ENCODE measurements at places on chromosomes 3 and 15. TPM values are rescaled to one million over a fixed set of nuclear protein-coding genes. Genes with fewer than 3 reads are reported as not detected.

Gene IL16
- 22.0 TPM for total RNA-seq

Gene P2RY14
- 3.6 TPM for total RNA-seq

Gene TRIM42
- total RNA-seq, result not detected

DNA sequence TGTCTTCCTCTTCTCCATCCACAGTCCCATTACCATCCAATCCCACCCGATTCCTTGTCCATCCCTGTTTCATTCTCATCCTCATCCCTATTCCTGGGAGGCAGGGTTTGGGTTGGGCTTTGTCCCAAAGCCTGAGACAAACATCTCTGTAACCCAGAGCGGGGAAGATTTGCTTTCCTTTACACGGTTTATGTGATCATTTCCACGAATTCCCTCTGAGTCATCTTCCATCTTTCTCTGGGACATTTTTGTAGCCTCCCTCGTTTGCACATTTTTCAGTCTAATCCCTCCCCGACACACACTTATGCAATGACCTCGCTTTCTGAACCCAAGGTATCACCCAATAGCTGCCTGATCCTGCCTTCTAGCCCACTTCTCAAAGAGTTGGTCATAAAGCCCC is 22.8 kb downstream of the DUOX2 start:
- no peaks in the 10 kb centered on the region for H3K4me1 ChIP-seq
- no peak overlapping the region for H3K27ac ChIP-seq
- peaks cover 17% of the 10 kb centered on the region for H3K27me3 ChIP-seq
- no peak overlapping the region for H3K4me3 ChIP-seq

- H3K4me1 ChIP-seq, result no peaks in the 10 kb centered on the region
- H3K27ac ChIP-seq, result no peak overlapping the region
- H3K4me3 ChIP-seq, result no peak overlapping the region
- no peaks in the 10 kb centered on the region for H3K36me3 ChIP-seq
- no peaks in the 10 kb centered on the region for H3K27me3 ChIP-seq
- DNase-seq, result no peak
Observed at GRCh38 chr15:48888191-48888590, 10.3 kb downstream of the EID1 start.

- H3K27ac ChIP-seq, result no peak overlapping the region
- DNase-seq, result no peak
- H3K36me3 ChIP-seq, result no peaks in the 10 kb centered on the region
- H3K27me3 ChIP-seq, result no peaks in the 10 kb centered on the region
- H3K4me1 ChIP-seq, result no peaks in the 10 kb centered on the region
- no peak overlapping the region for H3K4me3 ChIP-seq
Observed at GRCh38 chr15:69603369-69604071, 150.9 kb downstream of the RPLP1 start.

- no peak for DNase-seq
- no peak overlapping the region for H3K4me3 ChIP-seq
- H3K4me1 ChIP-seq, result peaks cover 7% of the 10 kb centered on the region
Observed at GRCh38 chr3:107426223-107426622, 49.0 kb downstream of the CCDC54 start.

Gene MUC20
- total RNA-seq, result 20.3 TPM

GRCh38 chr3:155281912-155282311 is 11.6 kb downstream of the STRIT1 start:
- H3K27me3 ChIP-seq, result no peaks in the 10 kb centered on the region
- H3K4me3 ChIP-seq, result no peak overlapping the region
- H3K4me1 ChIP-seq, result no peaks in the 10 kb centered on the region
- DNase-seq, result no peak

- DNase-seq, result no peak
- H3K4me3 ChIP-seq, result no peak overlapping the region
- no peak overlapping the region for H3K27ac ChIP-seq
Observed at GRCh38 chr15:47484997-47485396, 232.3 kb upstream of the SEMA6D start.

DNA sequence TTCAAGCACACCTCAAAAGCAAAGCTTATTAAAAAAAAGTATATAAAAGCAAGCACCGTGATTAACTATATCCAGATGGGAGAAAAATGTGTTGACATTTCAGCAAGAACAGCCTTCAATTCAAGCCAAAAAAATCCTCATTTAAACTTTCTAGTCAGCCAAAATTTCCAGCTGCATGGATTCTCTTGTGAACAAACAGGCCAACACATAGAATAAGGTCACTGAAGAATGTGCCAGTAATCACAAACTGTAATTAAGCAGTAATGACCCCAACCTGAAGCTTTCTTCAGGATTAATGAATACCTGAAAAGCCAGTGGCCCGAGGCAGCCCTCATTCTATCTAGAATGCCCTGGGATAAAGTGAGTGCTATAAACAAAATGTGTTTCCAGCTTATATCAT is 130.7 kb upstream of the KCNMB2 start:
- H3K27ac ChIP-seq, result peak overlapping the region; percentile 45
- no peak overlapping the region for H3K4me3 ChIP-seq
- peak; percentile 43 for DNase-seq

- H3K27me3 ChIP-seq, result no peaks in the 10 kb centered on the region
- no peaks in the 10 kb centered on the region for H3K36me3 ChIP-seq
- H3K4me3 ChIP-seq, result no peak overlapping the region
- no peak for DNase-seq
- no peak overlapping the region for H3K27ac ChIP-seq
- no peaks in the 10 kb centered on the region for H3K4me1 ChIP-seq
Observed at GRCh38 chr3:187777331-187777941, 32.2 kb upstream of the BCL6 start.

Gene ARPP21
- not detected for total RNA-seq

Gene VIPR1
- total RNA-seq, result 60.7 TPM

DNA sequence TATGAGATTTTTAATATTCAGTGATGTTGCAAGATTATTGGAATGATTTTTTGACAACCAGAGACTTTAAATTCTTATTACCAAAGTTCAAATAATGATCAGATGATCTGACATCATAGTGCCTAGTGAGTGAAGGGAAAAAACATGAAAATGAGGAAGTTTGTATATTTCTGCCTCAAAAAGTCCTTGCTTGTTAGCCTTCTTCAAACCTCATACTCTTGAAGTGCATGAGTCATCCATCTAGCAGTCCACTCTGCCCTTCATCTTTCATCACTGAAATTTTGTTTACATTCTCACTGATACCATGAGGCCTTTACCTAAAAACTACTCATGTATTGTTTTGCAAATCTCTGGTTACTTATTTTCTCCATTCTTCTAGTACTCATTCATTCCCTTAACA is 23.9 kb upstream of the OR5H6 start:
- H3K36me3 ChIP-seq, result no peaks in the 10 kb centered on the region
- DNase-seq, result no peak
- H3K4me3 ChIP-seq, result no peak overlapping the region

Gene LRTM1
- total RNA-seq, result not detected

DNA sequence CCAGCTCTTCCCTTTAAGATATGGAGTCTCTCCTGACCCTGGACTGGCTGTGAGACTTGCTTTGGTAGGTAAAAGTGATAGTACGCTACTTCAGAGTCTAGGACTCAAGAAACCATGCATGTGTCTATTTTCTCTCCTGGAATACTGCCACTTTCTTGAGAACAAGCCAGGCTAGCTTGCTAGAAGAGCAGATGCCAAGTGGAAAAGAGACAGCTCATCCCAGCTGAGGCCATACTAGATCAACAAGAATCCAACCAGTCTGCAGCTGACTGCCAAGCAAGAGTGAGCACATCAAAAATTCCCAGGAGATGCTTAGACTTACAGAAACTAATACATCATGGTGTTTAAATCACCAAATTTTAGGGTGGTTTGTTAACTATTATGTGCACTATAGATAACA is 208.3 kb upstream of the RBMS3 start:
- no peak overlapping the region for H3K4me3 ChIP-seq
- H3K4me1 ChIP-seq, result no peaks in the 10 kb centered on the region
- no peaks in the 10 kb centered on the region for H3K36me3 ChIP-seq
- H3K27ac ChIP-seq, result no peak overlapping the region
- no peaks in the 10 kb centered on the region for H3K27me3 ChIP-seq
- no peak for DNase-seq

Gene AHSG
- total RNA-seq, result not detected

DNA sequence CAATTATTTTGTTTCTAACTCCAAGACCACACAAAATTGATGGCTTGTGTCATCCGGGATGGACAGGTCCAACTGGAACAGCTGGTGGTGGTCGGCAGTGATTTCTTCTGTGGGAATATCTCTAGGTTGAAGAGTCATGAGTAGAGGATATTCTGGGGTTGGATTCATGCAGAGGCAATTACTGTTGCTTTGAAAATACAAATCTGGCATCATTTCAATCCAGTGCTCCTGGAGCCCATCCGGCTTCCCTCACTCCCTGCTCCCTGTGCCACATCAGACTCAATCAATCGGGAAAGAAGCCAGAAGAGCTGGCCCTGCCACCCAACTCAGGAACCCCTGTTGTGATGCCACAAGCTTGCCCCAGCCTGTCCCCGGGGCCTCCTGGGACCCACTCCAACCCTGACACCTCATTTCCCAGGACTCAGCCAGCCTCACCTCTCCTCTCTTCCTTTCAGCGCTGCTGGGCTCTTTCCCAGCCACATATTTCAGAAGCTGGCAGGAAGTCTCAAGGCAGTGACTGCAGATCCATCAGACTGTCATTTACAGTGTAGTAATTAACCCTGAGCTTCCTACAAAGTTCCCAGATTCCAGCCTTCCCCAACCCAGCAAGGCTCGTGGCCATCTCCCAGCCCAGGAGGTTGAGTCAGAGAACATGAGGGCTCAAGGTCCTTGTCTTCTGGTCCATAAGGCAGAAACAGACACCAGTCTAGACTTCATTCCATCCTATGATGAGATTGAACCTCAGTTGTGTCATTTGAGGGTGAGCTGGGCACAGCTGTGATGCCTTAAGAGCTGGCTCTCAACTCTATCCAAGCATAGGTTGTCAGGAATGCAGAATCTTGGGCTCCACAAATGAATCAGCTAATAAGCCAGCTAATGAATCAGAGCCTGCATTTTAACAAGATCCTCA is 114.0 kb downstream of the FAM174B start:
- H3K4me1 ChIP-seq, result no peaks in the 10 kb centered on the region
- H3K36me3 ChIP-seq, result no peaks in the 10 kb centered on the region
- DNase-seq, result peak; percentile 43
- no peak overlapping the region for H3K27ac ChIP-seq

Gene NECTIN3
- 24.9 TPM for total RNA-seq

Gene KIF23
- total RNA-seq, result 15.4 TPM

- no peaks in the 10 kb centered on the region for H3K36me3 ChIP-seq
- no peak overlapping the region for H3K27ac ChIP-seq
- H3K4me1 ChIP-seq, result no peaks in the 10 kb centered on the region
- H3K4me3 ChIP-seq, result no peak overlapping the region
- no peaks in the 10 kb centered on the region for H3K27me3 ChIP-seq
Observed at GRCh38 chr3:1183320-1184048, 90.7 kb downstream of the CNTN6 start.

DNA sequence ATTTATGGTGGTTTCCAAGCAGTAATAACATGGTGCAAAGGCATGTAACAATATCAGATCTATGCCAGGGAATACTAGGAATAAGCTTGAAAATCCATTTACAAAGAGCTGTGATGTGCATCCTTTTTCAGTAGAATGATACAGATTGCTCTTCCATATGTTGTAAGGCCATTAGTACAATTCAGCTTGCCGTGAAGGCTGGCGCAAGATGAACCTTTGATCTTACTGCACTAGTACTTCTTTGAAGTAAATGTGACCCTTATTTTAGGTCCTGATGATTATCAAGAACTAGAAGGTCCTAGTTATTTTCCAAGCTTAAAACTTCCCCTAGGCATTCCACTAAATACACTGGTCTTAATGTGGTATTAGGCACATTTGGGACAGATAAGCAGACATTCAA is 210.1 kb upstream of the CD96 start:
- no peaks in the 10 kb centered on the region for H3K4me1 ChIP-seq
- H3K27ac ChIP-seq, result no peak overlapping the region
- H3K36me3 ChIP-seq, result no peaks in the 10 kb centered on the region
- DNase-seq, result no peak

DNA sequence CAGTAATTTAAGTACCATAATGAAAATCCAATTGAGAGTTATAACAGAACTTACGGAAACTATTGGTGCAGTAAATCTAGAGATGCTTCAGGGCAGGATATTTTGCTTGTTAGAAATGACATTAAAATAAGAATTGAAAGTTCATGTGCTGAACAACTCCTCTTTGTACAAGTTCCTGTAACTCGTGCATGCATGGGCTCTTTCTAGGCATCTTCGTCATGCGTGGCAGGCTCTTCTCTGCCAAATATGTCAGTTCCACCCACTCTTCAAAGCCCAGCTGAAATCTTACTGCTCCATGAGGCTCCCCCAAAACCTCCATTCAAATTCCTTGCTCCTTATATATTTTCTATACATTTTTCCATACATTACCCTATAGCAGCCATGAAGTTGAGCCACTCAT is 48.7 kb downstream of the FBN1 start:
- no peak overlapping the region for H3K27ac ChIP-seq
- H3K4me3 ChIP-seq, result no peak overlapping the region
- DNase-seq, result no peak
- no peaks in the 10 kb centered on the region for H3K27me3 ChIP-seq
- no peaks in the 10 kb centered on the region for H3K4me1 ChIP-seq

- no peaks in the 10 kb centered on the region for H3K27me3 ChIP-seq
- no peak overlapping the region for H3K27ac ChIP-seq
- no peaks in the 10 kb centered on the region for H3K4me1 ChIP-seq
- DNase-seq, result no peak
- no peaks in the 10 kb centered on the region for H3K36me3 ChIP-seq
Observed at GRCh38 chr15:32843219-32843815, 125.5 kb downstream of the GREM1 start.

DNA sequence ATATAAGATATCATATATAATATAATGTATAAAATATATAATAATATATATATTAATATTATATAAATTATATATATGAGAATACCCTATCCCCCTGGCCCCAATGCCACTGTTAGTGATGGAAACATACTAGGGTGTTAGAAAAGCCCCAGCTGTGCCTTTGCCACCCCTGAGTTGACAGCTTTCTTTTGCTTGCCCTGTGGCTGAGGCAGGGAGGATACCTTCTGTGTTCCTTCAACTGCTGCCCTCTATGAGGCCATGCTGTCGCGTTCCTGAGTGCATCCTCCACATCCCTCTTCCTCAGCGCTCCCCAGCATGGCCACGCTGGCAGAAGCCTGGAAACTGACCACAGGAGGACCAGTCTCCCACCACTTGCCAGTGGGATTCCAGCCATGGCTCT is 26.3 kb downstream of the FAN1 start:
- H3K27ac ChIP-seq, result no peak overlapping the region
- H3K27me3 ChIP-seq, result no peaks in the 10 kb centered on the region
- no peak for DNase-seq
- no peaks in the 10 kb centered on the region for H3K4me1 ChIP-seq
- no peak overlapping the region for H3K4me3 ChIP-seq

- peak overlapping the region; percentile 71 for H3K4me3 ChIP-seq
- no peaks in the 10 kb centered on the region for H3K27me3 ChIP-seq
- H3K4me1 ChIP-seq, result peaks cover 69% of the 10 kb centered on the region
- H3K27ac ChIP-seq, result peak overlapping the region; percentile 96
Observed at GRCh38 chr15:45635763-45636292, 999 bp downstream of the SQOR start.

GRCh38 chr3:55708242-55708641 is 221.1 kb upstream of the WNT5A start:
- no peaks in the 10 kb centered on the region for H3K4me1 ChIP-seq
- no peak overlapping the region for H3K4me3 ChIP-seq
- no peak overlapping the region for H3K27ac ChIP-seq
- no peak for DNase-seq
- no peaks in the 10 kb centered on the region for H3K36me3 ChIP-seq

Measured in left lung (tissue), 14 donors.